ENCODE measurements at places on chromosomes 11 and 22.

DNA sequence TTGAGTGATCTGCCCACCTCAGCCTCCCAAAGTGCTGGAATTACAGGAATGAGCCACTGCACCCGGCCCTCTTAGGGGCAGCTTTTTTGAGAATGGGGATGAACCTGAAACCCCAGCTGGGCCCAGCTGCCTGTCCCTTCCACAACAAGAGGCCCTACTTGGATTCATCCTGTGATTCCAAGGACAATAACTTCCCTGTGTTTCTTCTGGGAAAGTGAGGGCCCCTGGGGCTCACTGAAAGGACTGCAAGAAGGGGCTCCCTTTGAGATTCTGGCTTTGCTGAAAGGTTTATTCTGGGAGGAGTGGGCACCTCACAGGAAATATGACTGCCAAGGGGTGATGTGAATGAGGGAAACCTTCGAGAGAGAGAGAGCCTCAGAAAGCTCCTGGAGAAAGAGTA, 12.3 kb upstream of the GNAZ start:
- no peak for DNase-seq

DNA sequence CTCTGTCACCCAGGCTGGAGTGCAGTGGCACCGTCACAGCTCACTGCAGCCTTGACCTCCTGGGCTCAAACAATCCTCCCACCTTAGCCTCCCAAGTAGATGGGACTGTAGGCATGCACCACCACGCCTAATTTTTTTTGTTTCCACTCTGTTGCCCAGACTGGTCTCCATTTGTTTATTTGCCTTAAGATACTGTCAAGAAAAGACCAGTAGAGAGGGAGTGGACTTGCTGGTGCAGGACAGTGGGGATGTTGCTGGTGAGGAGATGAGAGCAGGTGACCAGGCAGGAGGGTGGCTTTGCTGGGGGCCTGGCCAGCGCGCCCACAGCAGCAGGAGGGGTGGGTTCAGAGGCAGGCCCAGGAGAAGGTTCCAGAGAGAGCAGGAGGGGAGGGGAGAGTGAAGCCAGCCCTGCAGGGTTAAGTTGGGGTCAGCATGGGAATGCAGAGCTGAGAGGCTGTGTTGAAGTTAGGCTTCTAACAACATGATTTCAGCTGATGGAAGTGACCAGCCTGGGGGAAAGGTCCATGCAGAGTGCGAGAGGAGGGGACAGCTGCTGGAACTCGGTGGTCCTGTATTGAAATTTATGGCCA, 35.8 kb downstream of the NADSYN1 start:
- DNase-seq: no peak

DNA sequence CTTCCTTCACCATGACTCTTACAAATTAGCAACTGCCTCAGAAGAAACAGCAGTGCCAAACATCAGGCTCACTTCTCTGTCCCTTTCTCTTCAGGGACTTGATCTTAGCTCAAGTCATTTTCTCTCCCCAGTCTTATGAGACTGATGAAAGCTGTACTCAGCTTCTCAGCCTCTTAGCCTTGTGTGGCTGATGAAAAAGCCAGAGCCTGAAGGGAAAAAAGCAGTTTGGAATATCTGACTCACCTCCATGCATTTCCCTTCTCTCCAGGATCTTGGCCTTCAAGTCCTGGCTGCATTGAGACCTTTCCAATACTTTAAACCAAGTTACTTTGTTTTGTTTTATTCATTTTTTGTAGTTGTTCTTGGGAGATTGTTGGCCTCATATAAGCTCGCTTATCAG, 195.9 kb downstream of the SPON1 start:
- no peak for DNase-seq

DNA sequence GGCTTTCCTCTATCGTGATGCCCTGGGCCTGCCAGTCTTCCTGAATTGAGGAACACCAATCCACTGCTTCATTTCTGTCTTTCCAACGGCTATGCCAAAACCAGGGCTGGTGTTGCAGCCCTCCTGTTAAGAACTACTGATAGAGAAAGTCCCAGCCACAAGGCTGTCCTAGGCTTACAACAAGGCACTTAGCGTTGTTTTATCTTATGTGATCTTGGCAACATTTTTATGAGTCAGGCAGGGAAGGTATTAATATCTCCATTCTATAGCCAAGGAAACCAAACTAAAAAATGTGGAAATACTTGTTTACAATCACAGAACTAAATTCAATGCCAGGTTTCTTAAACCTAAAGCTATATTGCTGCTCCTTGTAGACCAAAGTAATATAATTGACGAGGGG, 89.9 kb upstream of the AMOTL1 start:
- DNase-seq: no peak

DNA sequence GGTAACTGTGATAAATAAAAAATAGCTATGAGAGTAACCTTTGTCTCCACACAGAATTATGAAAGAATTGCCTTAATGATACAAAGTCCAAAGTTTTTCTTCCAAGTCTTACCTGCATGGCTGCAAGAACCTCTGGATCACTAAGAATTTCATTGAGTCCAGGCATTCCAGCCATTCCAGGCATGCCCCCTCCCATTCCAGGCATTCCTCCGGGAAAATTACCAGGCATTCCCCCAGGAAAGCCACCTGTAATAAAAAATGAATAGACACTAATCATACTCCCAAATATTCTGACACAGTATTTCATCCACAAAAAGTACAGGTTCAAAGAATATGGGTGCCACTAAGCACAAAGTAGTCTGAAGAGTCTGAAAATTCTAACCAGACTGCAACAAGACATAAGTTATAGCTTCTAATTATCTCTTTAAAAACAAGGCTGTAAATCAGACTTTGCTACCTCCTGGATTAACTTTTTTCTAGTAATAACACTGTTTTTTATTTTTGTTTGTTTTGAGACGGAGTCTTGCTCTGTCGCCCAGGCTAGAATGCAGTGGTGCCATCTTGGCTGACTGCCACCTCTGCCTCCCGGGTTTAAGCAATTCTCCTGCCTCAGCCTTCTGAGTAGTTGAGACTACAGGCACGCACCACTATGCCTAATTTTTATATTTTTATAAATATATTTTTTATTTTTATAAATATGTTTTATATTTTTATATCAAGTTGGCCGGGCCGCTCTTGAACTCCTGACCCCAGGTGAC, 8.0 kb upstream of the SLC25A17 start:
- no peak for DNase-seq

- DNase-seq: no peak
These were observed 44.7 kb downstream of the GAB4 start for GRCh38 chr22:16963189-16963945.

DNA sequence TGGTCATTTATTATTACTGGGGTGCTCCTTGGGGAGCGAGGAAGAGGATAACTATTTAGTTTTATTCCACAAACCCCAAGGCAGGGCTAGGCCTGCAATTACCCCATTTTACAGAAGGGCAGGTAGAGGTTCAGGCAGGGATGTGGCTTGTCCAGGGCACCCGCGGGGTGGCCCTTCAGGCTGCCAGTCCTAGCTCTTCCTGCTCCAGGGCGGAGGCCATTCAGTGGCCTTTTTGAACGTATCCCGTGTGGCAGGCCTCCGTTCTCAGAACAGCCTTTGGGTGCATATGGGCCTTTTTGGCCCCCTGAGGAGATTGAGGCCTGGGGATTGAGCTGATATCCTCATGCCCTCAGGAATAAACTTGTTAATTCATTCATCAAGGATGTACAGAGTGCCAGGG, 66.2 kb downstream of the MPPED1 start:
- DNase-seq: no peak

DNA sequence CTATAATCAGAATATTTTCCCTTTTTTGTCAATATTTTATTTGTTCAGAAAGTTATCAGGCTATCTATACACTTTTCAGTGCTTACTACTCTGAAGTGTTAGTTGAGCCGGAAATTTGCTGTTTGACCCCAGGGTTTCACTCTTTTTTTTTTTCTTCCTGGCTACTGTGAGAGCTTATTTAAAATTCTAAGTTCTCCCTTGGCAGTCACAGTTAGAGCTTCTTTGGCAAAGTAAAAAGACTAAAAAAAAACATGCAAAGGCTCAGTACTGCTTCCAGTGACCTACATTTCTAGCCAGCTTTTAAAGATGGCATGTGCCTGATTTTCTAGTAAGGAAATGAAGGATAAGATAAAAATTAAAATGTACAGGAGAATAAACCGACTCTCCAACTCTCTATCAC, 48.4 kb downstream of the ELP4 start:
- no peak for DNase-seq

- no peak for DNase-seq
These were observed 174.4 kb downstream of the MAML2 start for GRCh38 chr11:96168623-96169022.

DNA sequence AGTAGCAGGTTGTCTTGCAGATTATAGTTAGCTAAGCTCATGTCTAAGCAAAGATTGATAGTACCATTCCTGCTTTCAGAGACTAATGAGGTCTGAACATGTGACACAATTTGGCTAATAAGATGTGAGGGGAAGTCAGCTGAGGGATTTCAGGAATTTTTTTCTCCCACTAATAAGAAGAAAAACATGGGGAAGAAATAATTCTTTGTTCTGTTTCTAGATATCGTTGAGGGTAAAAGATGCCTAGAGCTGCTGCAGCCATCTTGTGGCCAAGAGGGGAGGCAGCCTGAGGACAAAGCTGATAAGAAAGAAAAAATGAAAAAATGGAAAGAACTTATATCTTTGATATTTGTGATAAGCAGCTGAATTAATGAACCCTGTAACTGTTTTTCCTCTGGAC, 1334.4 kb downstream of the LRRC4C start:
- DNase-seq: no peak

All from renal cortex interstitium (tissue), 15 donors.